ENCODE measurements at places on chromosomes 12 and 14.

- DNase-seq = no peak
Measured at GRCh38 chr12:88644946-88645702, 64.9 kb upstream of the KITLG start.

DNA sequence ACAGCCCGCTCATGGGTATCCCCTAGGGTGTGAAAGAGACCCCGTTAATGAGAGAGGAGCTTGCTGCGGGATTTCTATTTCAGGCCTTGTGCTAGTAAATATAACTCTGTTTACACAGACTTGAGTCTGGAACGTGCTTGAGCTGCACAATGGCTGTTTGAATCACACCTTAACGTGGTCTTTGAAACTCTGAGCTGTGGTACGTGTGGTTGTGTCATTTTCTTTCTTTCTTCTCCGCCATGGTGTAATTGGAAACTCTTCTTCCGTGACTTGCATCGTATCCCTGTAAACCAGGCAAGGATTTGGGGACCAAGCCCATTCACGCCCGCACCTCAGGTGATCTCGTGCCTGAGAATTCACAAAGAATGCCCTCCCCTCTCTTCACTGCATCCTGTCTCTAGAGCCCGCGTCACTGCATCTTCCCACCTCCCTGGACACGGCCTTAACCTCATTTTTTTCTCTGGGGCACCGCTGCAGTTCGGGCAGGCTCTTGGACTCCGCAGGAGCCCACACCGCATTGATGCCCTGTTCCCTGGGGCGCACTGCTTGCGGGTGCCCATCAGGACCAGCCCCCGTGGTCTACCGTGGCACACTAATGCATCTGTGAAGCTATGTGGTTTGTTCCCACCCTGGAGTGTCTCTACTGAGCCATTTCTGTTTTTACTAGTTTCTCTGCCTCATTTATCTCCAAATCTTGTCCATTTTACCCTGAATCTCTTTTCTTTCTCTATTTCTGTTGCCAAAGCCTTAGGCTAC is 78.4 kb upstream of the PARP11 start:
- no peak for DNase-seq

DNA sequence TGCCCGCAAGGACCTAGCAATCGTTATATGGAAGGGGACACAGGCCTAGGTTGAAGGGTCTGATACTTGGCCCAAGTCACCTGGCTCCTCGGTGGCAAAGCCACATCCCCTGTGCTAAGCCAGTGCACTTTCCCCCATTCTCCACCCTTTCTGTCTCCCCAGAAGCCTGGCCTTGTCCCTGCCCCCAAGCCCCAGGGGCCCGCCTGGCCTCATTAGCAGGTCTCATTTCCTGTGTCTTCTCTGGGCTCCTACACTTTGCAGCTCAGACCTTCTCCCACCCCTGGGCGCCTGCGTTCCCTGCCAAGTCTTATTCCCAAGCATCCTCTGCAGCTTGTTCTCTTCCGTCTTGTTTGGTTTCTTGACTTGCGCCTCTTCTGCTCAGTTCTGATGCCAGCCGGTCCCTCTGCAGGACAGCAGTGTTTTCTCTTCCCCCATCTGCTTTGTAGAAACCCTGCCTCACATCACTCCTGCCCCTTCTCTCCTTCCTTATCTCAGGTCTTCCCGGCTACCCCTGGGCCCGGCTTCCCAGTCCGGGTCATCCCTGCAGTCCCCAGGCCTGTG is 66.7 kb downstream of the SLC24A4 start:
- no peak for DNase-seq

DNA sequence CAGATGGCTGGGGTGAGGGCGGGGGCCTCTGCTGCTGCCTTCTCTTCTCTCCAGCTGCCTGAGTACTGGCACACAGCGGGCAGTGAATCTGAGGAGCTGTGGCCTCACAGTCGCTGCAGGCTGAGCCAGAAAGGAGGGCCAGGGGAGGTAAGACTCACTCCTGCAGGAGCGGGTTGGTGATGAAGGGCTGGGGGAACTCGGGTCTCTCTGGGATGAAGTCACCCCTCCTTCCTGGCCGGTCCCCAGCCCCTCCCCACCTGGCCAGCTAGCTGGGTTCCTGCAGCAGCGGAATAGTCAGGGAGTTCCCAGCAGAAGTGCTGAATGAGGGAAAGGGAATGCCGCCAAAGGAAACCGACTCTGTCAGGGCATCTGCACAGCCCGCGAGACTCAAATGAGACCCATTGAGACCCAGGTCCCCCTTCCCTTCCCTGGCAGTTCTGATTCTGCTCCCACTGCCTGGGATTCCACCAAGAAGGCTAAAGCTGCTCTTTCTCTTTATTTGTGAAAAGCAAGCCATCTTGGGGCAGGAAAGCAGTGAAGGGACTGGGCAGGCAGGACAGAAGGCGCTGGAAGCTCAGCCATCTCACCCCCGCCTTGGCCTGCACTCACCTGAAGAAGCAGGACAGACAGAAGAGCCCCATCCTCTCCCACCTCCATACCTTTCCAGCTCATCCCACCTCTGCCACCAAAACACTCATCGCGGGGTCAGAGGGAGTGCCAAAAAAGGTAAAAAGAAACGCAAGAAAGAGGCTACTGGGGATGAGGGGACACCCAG is 5.3 kb downstream of the NGB start:
- no peak for DNase-seq

DNA sequence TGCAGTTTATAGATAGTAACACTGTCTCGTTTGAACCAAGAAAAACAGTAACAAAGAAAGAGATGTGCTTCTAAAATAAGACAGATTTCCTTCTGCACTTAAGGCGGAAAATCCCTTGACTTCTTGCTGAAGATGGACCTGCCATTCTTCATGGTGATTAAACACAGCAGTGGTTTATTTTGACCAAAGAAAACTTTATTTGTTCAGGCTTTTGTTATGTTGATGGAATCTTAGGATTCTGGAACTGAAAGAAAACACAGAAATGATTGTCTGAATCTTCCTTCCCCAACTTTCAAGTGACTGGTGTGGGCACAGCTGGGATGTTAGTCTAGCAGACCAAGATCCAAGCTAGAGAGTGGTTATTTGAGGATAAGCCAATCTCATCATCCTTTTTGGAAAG is 72.2 kb downstream of the DACT1 start:
- DNase-seq = no peak

DNA sequence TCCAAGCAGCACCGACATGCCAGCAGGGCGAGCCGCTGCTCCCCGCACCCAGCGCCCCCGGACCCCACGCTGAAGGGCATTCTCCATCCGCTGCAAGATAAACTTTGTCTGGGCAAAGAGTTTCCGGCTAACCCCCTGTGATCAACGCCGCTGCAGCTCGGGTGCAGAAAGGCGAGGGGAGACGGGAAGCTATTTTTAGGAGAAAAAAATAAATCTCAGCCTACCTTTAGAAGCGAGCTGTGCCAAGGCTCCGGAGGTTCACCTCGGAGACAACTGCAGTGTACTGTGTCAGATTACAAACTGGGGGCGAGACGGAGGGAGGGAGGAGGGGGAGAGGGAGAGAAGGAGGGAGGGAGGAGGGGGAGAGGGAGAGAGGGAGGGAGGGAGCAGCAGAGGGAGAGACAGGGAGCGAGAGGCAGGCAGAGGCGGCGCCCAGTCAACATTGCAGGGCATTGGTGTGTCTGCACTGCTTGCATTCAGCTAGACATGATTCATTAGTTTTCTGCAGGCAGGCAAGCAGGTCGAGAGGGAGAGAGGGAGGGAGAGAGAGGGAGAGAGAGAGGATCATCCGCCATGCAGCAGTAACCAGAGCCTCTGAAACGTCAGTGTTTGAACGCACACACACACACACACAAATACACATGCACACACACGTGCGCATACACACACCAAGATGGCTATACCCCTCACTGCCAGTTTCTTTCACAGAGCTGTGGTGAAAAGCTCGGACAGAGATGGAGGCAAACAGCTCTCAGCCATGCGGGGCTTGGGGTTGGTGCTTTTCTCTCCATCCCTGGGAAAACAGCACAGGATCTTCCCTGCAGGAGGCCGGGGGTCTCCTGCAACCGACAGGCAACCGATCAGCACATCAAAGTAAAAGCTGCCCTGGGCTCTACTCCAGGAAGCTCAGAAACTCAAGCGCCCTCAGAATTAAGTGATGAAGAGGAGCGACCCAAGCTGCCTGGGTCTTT is at the start of gene RIMBP2:
Gene RIMBP2 (minus strand): TSS at position 302 of the 971 bp plus-strand sequence. CDS start 237,286 bp downstream, outside the sequence.
- peak; percentile 70 for DNase-seq

DNA sequence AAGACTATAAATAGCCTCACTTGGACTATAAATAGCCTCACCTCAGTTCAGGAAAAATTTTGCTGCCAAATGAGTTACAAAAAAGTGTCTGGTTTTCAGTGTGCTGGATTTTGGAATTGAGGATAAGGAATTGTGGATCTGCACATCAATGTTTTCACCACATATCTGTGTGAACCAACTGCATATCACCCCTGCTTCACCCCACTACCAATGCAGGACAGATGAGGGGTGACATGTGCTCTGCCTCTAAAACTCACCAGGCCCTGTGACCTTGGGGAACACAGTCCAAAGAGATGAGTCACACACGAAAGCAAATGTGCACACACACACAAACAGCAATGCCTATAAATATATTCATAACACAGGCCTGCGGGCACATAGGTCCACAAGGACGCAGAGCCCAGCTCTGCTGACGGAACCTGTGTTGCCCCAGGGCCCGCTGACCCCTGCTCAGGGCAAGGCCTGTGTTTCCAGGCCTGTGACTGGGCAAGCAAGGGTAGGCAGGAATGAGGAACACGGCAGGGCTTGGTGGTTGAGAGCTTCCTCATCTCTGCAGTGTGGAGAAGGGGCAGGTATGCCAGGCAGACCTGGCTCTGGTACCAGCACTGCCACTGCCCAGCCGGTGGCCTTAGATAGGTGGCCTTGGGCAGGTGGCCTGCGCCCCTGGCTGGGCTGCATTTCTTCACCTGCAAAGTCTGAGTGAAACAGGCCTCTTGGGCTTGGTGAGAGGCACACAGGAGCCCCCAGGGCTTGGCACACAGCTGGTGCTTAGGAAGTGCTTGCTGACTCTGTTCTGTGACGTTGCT is 82.4 kb downstream of the ARL6IP4 start:
- DNase-seq = no peak

GRCh38 chr14:73833530-73834260 is 17.9 kb upstream of the PTGR2 start:
- DNase-seq = no peak

DNA sequence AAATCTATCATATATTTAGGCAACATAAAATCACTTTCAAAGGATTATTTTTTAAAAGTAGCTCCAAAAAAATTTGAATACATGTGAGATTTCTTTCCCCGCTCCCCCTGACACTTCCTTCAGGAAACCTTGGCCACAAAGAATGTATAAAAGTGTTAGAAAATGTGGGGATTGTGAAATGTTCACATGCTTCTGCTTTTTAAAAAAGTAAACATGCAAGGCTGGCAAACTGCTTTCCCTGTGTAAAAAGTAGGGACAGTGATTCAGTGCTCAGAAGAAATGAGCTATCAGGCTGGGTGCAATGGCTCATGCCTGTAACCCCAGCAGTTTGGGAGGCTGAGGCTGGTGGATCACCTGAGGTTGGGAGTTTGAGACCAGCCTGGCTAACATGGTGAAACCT is 26.6 kb downstream of the MBIP start:
- no peak for DNase-seq

DNA sequence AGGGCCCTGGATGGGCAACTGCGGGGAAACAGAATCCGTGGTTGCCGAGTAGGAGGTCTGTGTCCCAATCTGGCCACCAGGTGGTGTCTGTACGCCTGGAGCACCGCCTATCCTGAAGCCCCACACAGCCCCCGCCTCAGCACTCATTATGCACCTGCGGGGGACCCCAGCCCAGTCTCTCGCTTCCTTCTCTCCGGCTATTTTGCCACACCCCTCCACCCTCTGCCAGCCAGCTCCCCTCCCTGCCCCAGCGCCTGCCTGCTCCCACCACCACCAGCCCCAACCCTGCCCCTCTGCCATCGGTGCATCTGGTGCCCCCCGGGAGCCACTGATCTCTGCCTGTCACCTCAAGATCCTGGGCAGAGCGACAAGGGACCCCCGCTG is 2.2 kb upstream of the NXPH4 start:
- DNase-seq = peak; percentile 29

- no peak for DNase-seq
Measured at GRCh38 chr12:130017591-130018449, 114.0 kb upstream of the TMEM132D start.

GRCh38 chr12:30754383-30754749 is 385 bp downstream of the CAPRIN2 start:
- DNase-seq = no peak

DNA sequence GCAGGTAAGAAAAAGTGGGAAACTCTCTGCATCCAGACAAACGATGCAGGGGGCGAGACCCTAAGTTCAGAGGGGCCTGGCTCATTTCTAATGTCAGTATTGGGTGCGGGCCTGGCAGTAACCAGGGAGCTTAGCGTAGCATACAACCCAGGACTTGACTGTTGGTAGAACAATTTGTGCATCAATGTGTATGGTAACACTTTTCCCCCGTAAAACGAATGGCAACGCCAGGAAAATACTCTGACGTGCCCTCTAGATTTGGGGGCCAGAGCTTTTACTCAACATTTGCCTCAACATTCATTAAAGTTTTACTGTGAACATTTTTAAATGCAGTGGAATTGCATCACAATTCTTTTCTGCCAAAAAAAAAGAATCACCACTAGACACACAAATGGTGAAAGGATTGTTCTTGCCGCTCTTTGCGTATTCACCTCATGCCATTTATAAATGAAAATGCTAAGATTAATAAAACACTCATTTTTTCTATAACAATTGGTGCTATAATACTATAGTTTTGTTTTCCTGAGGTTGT is 867 bp downstream of the RHOJ start:
- no peak for DNase-seq

DNA sequence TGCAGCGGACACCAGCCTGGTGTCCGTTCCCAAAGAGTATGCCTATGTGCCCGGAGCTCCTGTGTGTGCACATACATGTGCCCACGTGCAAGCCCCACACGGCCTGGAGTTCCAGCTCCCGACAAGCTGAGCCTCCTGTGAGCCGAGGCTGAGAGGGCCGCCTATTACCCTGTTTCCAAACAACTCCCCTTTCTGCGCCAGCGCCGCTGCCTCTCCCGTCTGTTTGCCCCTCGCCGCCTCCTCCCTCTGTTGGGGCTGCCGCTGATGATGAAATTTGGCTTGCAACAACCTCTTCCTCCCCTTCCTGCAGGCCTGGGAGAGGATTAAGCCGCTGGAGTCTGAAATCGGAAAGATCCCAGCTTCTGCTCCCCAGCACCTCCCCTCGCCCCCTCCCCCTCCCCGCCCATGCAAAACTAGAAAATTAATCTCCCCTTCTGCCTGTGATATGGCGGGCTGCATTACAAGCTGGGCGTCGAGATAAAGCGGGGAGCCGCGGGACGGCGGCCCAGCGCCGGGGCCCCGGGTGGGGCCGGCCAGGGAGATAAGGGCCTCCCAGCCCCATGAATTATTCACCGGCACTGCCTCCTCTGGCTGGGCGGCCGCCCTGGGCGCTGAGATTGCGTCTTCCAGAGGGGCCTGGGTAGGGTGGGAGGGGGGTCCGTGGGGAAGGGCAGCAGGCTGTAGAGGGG is 6.8 kb upstream of the ASIC1 start:
- no peak for DNase-seq

All from NCI-H1105 (cell line).